ENCODE measurements at places on chromosomes 16 and 17. TPM values are rescaled to one million over a fixed set of nuclear protein-coding genes. Genes with fewer than 3 reads are reported as not detected.

DNA sequence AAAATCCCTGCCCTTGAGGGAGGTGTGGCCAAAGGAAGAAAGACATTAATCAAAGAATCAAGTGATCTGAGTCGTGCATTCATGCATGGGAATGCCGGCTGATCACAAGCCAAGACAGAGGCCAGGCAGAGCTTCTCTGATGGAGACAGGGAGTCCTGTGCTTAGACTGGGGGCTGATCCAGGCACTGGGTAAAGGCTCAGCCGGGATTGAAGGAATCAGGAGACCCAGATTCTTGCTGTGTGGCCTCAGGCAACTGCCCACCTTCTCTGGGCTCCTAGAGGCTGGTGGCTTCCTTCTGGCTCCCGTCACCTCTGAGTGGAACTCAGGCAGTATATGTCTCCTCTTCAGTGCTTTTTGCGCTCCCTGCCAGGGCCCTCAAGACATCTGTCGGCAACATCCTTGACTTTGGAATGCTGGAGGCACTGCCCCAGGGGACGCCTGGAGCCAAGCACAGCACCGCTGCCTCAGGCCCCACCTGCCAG is 17.7 kb downstream of the RAI1 start:
- H3K36me3 ChIP-seq: peaks cover 4% of the 10 kb centered on the region
- peak overlapping the region; percentile 96 for H3K27ac ChIP-seq
- H3K4me3 ChIP-seq: peak overlapping the region; percentile 86
- peaks cover 4% of the 10 kb centered on the region for H3K27me3 ChIP-seq

Gene CA7
- 0.70 TPM for total RNA-seq

Gene CD300A
- total RNA-seq: not detected

DNA sequence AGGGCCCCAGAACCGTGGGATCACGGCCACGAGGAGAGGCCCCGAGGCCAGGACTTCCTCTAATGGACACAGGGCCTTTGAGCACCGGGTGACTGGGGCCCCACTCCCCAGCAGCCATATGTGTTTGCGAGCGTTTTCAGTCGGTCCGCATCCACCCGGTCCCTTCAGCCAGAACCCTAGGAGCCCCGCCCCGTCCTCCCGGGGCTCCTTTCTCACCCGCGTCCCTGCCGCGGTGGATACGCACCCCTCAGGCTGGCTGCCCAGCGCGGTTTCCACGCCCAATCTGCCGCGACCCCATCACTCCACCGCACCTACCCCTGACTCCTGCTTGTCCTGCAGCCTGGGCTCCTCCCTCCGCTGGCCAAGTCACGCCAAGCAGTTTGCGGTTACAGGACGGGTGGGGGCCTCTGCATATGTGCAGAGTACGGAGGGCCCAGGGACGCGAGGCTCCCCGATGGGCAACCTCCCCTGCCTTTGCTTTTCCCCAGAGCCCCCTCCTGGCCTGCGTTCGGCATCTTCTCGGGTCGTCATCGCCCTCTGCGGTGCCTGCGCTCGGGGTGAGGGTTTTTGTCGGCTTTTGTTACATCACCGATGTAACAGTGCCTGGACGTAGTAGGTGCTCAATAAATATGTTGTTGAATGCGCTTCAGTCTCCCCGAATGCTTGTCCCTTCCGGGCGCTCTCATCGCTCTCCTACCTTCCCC is 1.0 kb upstream of the TTYH2 start:
- no peak for DNase-seq
- H3K4me3 ChIP-seq: peak overlapping the region; percentile 91
- peaks cover 12% of the 10 kb centered on the region for H3K36me3 ChIP-seq
- H3K4me1 ChIP-seq: peaks cover 45% of the 10 kb centered on the region
- peaks cover 33% of the 10 kb centered on the region for H3K27me3 ChIP-seq

Gene AMZ2
- total RNA-seq: 75.6 TPM

- H3K4me3 ChIP-seq: no peak overlapping the region
- H3K27ac ChIP-seq: no peak overlapping the region
- H3K27me3 ChIP-seq: no peaks in the 10 kb centered on the region
- DNase-seq: no peak
Measured at GRCh38 chr17:67891481-67892119, 66.3 kb downstream of the BPTF start.

DNA sequence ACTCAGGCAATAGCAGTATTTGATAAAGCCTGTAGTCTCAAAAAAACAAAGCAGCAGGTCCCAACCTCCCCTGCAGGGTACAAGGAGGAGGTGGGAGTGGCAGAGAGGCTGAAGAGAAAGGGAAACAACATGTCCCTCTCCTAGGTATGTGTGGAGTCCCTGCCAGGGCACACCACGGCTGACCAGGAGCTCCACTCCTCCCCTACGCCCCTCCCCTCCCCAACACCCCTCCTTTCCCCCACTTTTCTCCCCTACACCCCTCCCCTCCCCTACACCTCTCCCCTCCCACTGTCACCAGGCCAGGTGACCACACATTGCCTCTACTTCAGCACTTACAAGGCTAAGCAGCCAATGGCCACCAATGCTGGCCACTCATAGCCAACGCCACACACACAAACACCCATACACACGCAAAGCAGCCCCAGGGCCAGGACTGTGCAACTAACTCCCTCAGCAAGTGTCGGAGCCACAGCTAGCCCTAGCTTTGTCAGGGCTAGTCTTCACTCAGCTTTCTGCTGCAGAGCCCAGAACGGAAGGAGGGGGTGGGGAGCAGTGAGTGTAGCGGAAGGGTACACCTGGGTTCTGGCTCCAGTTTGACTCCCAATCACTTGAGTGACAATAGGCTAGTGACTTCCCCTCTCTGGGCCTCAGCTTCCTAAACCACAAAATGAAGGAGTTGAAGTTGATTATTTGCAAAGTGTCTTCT is 8.2 kb downstream of the CAVIN1 start:
- no peak for DNase-seq
- H3K36me3 ChIP-seq: peaks cover 3% of the 10 kb centered on the region
- peaks cover 6% of the 10 kb centered on the region for H3K27me3 ChIP-seq
- no peak overlapping the region for H3K4me3 ChIP-seq
- peaks cover 5% of the 10 kb centered on the region for H3K4me1 ChIP-seq

Gene APOBR
- total RNA-seq: 0.14 TPM

- H3K36me3 ChIP-seq: no peaks in the 10 kb centered on the region
- peak overlapping the region; percentile 29 for H3K27ac ChIP-seq
Measured at GRCh38 chr16:57639172-57639887, 10.9 kb downstream of the ADGRG1 start.

GRCh38 chr17:69702078-69702477 is 287.6 kb downstream of the MAP2K6 start:
- no peak overlapping the region for H3K27ac ChIP-seq
- no peak overlapping the region for H3K4me3 ChIP-seq
- no peaks in the 10 kb centered on the region for H3K4me1 ChIP-seq
- H3K27me3 ChIP-seq: no peaks in the 10 kb centered on the region

Gene FLII
- 248 TPM for total RNA-seq

DNA sequence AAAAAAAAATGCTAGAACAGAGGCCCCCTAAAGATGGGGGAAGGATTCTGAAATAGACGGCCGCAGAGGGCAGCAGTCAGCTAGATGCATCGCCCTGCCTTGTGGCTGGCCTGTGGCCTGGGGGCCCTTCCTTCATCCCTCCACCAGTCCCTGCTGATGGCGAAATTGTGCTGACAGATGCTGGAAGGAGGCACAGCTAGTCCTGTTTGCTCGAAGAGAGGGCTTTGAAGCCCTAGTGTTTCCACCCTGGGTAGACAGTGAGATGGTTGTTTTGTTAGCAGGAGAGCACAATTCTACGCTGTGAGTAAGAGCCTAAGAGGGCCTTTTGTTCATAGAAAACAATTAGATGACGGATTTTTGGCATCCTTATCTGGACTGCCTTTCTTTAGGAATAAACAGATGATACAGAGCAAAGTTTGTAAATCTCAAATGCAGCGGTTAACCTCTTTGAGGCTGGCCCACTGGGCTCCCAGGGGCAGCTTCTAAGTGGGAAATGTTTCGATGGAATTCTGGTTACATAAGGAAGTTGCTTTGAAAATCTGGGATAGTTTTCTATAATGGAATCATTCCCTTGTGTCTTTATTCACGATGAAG is 23.0 kb downstream of the VPS35L start:
- no peak overlapping the region for H3K27ac ChIP-seq
- H3K4me1 ChIP-seq: no peaks in the 10 kb centered on the region
- no peak overlapping the region for H3K4me3 ChIP-seq
- H3K36me3 ChIP-seq: peaks cover 46% of the 10 kb centered on the region
- no peak for DNase-seq

Gene KRT31
- total RNA-seq: not detected

DNA sequence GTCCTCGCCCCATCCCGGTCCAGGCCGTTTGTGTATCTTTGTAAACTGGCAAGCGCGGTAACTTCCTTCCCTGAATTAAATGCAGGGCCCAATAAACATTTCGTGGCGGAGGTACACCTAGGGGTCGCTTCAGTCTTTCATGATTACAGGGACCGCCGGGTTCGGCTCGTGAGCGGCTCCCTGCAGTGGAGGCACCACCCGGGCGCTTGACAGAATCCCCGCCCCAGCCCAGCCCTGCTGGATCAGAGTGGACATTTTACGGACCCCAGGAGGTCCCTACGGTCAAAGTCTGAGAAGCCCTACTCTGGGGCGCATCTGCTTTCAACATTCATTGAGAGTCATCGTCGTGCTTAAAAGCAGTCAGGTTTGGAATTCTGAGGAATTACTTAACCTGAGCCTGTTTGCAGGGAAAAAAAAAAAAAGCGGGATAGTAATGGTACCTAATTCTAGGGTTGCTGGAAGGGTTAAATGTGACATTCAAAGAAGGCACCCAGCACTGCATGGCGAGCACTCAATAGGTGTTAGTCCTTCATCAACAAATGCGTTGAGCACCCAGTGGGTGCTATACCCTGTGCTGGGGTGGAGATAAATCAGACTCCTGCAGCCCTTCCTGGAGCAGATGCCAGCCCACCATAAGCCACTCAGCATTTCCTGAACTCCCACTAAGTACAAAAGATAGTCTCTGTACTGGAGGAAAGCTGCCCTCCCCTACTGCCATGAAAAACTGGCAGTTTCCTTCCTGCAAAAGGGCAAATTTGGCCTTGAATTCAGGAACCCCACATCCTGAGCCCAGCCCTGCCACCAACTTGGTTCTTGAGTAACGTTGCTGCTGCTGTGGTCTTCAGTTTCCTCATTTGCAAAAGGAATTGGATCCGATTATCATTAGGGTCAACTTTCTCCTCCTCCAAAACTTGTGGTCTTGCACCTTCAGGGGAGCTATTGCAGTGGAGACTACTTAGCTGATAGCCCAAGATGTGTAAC is 658 bp upstream of the DUSP3 start:
- peak overlapping the region; percentile 80 for H3K27ac ChIP-seq
- peaks cover 44% of the 10 kb centered on the region for H3K27me3 ChIP-seq
- no peak for DNase-seq

Gene SCNN1B
- 4.3 TPM for total RNA-seq

GRCh38 chr17:31573047-31573446 is 181.6 kb downstream of the RAB11FIP4 start:
- no peak overlapping the region for H3K4me3 ChIP-seq
- H3K27me3 ChIP-seq: no peaks in the 10 kb centered on the region

GRCh38 chr17:40317880-40318829 is 9.2 kb downstream of the RARA start:
- no peaks in the 10 kb centered on the region for H3K36me3 ChIP-seq
- H3K27ac ChIP-seq: peak overlapping the region; percentile 95
- H3K27me3 ChIP-seq: no peaks in the 10 kb centered on the region
- peaks cover 78% of the 10 kb centered on the region for H3K4me1 ChIP-seq

Gene MRPL27
- total RNA-seq: 76.9 TPM

DNA sequence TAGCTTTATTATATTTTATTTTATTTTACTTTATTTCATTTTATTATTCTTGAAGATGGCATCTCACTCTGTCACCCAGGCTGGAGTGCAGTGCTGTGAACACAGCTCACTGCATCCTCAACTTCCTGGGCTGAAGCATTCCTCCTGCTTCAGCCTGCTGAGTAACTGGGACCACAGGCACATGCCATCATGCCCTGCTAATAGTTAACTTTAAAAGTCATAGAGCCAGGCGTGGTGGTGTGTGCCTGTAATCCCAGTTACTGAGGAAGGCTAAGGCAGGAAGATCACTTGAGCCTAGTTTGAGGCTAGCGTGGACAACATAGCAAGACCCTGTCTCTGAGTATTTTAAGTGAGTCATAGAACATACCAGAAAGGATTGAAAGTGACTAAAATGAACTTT is 38.7 kb downstream of the ESRP2 start:
- no peak overlapping the region for H3K27ac ChIP-seq
- no peaks in the 10 kb centered on the region for H3K27me3 ChIP-seq
- no peak for DNase-seq

DNA sequence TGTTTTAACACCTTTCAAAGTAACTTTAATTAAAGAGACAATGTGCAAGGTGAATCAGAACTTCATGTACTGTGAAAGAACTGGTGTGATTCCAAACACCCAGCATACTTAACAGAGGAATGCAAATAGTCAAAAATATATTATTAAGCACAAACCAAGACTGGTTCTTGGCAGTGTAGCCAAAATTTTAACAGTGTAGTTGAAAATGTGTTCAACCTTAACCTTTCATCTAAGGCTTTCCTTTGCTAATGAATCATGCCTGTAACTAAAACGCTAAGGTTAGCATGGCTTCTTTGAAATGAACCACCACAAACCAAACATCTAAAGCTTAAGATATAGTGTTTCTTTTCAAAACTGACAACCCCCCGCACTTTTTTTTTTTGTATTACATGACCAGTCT is 146.3 kb upstream of the AXIN2 start:
- H3K27me3 ChIP-seq: no peaks in the 10 kb centered on the region
- no peak overlapping the region for H3K4me3 ChIP-seq
- no peak overlapping the region for H3K27ac ChIP-seq
- H3K36me3 ChIP-seq: peaks cover 7% of the 10 kb centered on the region
- H3K4me1 ChIP-seq: peaks cover 7% of the 10 kb centered on the region

DNA sequence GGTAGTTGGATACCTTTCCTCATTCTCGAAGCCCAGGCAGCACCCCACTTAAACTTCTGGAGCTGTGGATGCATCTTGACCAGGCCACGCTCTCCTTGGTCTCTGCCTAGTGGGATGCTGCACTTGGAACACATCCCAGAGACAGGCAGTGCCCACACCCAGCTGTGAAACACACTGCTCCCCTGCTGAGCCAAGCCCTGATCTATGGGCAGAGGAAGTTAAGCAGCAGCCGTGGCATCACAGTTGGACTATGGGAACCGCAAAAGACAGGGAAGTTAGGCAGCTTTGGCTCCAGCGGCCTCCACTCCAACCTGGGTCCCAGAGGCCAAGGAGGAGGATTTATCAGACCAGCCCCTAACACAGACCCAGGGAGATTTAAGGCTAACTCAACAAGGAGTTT is 284.8 kb upstream of the CCL2 start:
- peaks cover 4% of the 10 kb centered on the region for H3K4me1 ChIP-seq
- DNase-seq: no peak
- no peak overlapping the region for H3K27ac ChIP-seq
- H3K4me3 ChIP-seq: no peak overlapping the region
- H3K27me3 ChIP-seq: peaks cover 10% of the 10 kb centered on the region
